ENCODE measurements at places on chromosomes 4 and X.
A peak's percentile ranks its signal among the peaks of the same experiment; 100 is the strongest.

GRCh38 chrX:11629593-11630211 is 36.0 kb downstream of the ARHGAP6 start:
- DNase-seq: no peak

- no peak for DNase-seq
Observed at GRCh38 chr4:139710073-139710472, 44.5 kb downstream of the MGST2 start.

DNA sequence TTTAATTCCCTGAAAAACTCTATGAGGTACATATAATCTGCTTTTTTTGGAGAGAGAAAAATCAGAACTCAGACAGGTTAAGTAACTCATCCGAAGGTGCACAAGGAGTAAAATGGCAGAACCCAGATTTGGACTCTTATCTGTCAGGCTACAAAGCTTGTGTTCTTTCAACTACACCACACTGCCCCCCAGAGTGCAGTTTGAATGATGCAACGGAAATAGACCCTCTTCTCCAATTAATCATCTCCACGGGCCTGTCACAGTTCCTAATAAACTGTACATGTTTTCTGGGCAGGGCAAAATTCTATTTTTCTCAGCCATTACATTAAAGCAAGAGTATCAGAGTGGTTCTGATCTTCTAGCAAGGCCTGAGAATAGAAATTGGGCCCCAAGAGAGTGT is 35.3 kb upstream of the DCX start:
- no peak for DNase-seq

GRCh38 chr4:118034053-118034785 is at the start of gene NDST3:
Gene NDST3, plus strand, starts transcription at chr4:118034486. Its CDS starts 19,425 bp downstream, at chr4:118053911.
- no peak for DNase-seq

DNA sequence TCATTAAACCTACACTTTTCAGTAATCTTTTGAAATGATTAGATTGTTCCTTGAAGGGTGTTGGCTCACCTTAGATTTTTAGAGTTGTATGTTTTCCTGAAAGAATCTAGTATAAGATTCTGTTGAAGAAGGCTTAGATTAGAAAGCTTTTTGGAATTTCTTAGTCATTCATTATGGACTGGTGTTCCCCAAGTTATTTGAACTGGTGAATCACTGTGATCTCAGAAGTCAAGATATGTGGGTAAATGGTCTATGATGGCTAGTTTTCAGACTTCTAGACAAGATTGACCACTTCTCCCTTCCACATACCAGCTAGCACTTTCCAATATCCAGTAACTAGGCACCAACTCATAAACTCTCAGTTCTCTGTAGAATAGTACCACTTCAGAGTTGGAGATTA is 138.1 kb downstream of the KDM6A start:
- no peak for DNase-seq

DNA sequence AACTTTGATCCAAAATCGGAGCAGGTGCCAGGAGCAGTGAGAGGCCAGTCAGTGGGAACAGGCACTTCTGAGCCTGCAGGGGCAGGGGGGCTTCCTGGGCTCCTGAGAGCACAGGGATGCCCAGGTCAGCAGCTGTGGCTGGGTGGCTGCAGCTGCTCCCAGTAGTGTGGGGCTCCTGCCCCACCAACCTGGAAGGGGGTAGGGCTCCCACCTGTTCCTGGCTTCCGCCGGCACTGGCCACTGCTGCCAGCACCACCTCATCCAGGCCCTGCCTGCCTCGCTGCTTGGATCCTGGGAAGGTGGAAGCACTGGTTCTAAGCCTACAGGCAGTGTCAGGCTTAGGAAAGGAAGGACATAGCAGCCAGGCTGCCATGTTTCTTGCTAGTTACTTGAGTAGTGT is 18.6 kb downstream of the GRK4 start:
- no peak for DNase-seq

DNA sequence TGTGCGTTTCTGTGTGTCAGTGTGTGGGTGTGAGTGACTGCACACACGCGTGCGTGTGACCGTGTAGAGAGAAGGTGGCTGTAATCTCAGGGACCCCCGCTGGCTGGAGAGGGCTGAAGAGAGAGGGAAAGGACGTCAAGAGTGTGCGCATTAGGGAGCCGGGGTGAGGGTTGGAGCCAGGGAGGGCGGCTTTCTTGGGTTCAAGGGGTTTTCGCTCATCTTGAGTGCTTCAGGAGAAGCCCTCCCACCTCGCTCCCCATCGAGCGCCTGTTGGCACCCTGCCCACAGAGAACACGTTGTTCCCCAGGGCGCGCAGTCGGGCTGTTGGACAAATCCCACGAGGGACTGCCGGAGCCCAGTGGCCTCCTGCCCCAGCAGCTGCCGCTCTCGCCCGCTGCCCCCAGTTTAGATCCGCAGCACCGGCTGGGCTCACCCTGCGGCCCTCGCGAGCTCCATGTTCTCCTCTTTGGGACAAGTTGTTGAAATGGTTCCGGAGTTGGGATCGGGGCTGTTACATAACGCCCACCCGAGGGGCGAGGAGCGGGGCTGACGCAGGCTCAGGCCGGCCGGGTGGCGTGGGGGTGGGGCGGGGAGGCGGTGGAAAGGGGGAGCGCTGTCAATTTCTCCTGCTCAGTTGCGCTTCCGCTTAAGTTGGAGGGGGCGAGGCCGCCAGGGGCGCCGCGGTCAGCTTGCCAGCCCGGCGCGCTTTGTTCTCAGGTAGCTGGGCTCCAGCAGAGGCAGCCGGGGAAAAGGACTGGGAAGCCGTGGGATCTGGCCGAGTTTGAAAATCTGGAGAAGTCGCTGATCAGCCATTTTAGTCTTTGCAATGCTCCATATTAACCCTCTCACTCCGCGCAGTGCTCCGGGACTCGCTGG is 1.6 kb downstream of the GRIA2 start:
- no peak for DNase-seq

DNA sequence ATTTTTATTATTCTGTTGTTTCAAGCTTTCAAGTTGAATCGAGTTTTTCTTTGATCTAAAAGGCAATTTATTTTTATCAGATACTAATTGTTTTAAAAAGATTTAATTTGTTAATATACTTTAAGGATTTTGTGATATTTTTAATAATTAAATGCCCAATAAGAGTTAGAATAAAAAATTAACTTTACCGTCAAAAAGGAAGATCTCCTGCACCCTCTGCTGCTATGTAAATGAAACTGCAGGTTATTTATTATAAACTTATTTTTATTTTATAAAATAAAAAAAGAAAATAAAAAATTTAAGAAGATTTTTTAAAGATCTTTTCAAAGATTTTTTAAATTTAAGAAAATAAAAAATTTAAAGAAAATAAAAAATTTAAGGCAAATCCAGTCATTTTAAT is 166.1 kb downstream of the CCSER1 start:
- no peak for DNase-seq

GRCh38 chrX:136047016-136047642 is 61.9 kb downstream of the SLC9A6 start:
- no peak for DNase-seq

DNA sequence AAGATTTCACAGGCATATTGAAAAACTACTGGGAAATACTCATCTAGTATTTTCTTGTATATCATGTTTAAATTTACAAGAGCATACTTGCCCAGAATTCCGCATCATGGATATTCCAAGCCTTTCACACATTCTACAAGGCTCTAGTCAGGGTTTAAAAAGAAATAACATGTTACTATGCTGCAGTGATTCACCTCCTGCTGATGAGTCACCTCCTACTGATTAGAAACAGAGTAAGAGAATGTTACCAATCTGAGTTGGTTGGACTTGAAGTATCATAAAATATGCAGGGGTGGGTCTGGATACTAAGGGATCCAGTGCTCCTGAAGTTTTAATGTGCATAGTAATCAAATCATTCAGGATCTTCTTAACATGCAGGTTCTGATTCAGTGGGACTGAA is 192.0 kb upstream of the ANK2 start:
- DNase-seq: no peak

DNA sequence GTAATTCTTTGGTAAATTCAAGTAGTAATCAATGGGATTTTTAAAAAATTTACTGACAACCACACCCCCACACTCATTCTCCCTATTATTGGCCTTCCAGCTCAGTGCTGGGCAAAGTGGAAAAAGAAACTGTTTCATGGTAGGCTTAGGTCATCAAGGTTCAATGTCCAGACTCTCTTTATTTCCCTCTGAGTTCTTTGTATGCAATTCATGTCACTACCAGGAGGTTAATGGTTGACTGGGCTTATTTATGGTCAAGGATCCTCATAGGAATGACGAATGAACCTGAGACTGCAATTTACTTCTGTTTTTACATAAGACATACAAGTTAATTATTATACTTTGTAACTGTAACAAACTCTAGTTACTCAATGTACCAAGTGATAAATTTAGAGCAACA is 403.2 kb downstream of the KLHL13 start:
- DNase-seq: no peak

DNA sequence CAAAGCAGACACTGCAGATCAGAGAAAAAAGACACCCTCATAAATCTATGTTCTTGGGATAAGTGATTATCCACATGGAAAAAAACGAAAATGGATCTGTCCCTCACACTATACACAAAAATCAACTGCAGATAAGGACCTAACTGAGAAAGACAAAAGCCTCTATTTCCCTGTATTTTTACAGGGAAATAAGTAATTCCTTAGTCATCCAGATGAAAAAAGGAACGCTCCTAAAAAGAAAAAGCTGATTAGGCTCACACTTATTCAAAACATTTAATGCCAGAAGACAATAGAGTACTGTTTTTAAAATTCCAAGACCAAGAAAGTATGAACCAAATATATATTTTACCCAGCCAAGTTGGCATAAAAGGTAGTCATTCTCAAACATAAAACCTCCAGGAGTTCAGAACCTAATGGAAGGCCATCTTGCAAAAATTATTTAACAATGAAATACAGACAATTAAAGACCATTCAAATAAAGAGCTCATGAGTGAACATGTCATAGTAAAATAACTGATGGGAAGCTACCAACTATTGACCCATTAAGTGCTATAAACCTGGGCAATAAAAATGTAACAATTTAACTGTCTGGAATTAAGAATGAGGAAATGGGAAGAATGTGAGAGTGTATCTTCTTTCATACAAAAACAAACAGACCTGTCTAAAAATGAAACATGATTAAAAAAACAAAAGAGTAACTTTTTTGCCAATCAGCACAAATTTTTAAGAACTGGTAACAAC is 20.4 kb downstream of the PAPSS1 start:
- no peak for DNase-seq

DNA sequence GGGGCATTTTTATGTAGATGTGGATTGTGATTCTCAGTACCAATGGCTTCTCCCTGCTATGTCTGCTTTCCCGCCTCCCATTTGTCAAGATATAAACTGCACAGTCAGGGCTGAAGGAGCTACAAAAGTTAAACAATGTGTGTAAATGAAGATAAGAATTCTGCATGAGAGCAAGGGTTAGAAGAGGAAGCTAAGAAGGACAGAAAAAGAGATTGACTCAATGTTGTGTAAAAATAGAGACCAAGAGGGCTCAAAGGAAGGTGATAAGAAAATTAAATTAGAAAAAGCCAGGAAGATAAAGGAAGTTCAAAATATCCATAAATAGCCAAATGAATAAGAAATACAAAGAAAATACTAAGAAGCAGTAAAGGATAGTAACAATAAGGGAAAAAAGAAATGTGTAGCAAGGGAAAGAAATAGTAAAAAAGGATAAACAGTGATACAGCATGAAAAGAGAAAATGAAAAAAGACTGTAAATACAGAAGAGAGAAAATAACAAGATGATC is 82.5 kb downstream of the AMELX start:
- no peak for DNase-seq

DNA sequence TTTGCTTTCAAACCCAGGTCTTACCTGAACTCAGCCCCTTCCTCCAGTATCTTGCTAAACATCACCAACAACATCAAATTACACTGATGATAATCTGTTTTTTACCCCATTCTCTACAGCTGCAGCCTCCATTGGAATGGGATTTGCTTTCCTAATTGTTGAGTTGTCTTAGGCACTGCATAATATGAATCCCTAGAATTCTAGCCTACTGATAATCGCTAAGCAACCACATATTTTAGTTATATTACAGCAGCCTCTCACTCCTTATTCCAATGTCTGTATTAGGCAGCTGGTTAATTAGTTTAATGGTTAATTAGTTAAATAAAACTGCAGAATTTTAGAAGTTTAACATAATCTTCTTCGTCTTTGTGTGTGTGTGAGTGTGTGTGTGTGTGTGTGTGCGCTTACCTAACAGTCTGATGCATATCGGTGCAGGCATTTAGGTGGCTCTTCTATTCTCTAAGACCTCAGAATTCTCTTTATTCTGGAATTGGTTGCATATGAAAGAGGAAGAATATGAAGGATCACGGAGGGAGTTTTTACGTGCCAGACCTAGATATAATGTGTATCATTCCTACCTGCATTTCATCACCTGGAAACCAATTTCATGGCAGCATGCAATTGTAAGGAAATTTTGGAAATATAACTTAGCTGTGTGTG is 5.3 kb upstream of the COMMD8 start:
- no peak for DNase-seq

DNA sequence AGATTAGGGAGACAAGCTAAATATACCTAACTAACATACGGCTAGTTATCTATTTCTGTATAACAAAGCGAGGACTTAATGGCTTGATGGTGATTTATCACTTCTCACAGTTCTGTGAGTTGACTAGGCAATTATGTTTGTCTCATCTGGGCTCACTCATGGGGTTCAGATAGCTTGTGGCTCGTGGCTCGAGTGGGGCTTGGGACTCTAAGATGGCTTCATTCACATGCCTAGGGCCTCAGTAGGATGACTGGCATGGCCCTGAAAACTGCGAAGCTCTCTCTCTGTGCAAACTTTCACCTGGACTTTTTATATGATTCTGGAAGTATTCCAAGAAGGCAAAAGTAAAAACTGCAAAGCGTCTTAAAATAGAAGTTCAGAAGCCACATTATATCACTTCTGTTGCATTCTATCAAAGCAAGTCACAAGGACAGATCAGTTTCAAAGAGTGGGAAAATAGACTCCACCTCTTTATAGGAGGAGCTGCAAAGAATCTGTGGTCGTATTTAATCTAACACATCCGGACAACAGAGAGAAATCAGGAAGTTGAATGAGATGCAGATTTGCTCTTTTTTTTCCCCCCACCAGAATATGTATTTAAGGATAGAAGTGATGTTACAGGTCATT is 491.2 kb downstream of the INPP4B start:
- no peak for DNase-seq

- DNase-seq: peak; percentile 25
Observed at GRCh38 chr4:108036213-108036612, 46.5 kb downstream of the HADH start.
